ENCODE measurements at places on chromosomes 7 and 10. TPM values are rescaled to one million over a fixed set of nuclear protein-coding genes. Genes with fewer than 3 reads are reported as not detected.

Gene VAX1
- 1.3 TPM for total RNA-seq

Gene HOXA7
- total RNA-seq, result 5.2 TPM

Gene WDFY4
- total RNA-seq, result not detected

Gene AKR1B1
- 2,517 TPM for total RNA-seq

Gene DYDC2
- not detected for total RNA-seq

Gene CPN1
- total RNA-seq, result 0.29 TPM

Gene TLX1
- not detected for total RNA-seq

All from A549 treated with Hydrocortisone at 1 μM for 4 hours (cell line).